ENCODE measurements at places on chromosomes 13 and 19.
A peak's percentile ranks its signal among the peaks of the same experiment; 100 is the strongest.

DNA sequence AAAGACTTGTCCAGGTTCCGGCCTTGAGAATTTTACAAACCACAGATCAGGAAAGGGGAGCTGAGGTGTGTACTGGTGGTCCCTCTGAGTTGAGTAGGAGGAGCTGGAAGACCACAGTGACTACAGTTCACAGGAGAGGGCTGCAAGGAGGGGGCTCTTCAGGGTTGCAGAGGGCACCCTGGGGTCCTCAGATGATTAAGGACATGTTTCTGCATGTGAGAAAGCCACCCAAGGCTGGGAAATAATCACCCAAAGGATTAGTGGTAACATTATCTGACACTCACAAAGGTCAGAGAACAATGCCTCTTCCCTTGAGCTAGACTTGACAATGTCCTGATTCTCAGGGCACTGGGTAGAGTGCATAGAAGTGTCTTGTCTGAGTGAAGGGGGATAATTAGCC, 540.4 kb downstream of the IRS2 start:
- DNase-seq = no peak

DNA sequence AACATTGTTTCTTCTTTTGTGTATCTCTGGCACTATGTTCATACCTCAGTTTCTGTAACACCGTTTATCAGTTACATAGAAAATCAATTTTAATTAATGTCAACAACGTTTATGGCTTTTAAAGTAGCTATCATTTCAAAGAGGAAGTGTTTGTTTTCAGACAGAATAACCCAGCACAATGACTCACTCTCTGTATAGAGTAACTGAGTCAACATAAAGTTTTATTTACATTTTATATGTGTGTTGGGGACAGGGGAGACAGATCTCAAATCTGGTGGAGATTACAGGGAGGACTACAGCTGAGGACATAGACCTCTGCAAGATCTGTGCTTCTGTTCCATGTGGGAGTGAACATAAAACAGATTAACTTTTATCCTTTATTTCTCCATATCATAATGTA, 2590.1 kb downstream of the PCDH9 start:
- DNase-seq = no peak

- DNase-seq = no peak
These were observed 17.7 kb downstream of the MIER2 start for GRCh38 chr19:326871-327270.

- no peak for DNase-seq
These were observed 50.5 kb downstream of the RFC3 start for GRCh38 chr13:33868343-33868994.

DNA sequence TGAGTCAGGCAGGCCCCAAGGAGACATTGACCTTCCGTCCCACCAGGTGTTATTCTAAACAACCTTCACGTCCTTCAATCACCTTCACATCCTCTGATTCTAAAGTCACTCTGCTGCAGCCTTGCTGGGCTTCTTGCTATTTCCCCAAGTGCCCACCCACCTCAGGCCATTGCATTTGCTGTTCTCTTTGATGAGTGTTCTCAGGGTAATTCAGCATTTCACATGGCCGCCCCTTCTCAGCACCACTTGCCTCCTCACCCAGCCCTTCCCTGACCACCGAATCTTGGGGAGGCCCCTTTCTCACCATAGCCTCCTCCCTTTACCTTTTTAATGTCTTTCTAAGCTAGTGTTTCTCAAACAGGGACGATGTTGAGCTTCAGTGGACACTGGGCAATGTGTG, 4.6 kb downstream of the ZNF805 start:
- DNase-seq = no peak

DNA sequence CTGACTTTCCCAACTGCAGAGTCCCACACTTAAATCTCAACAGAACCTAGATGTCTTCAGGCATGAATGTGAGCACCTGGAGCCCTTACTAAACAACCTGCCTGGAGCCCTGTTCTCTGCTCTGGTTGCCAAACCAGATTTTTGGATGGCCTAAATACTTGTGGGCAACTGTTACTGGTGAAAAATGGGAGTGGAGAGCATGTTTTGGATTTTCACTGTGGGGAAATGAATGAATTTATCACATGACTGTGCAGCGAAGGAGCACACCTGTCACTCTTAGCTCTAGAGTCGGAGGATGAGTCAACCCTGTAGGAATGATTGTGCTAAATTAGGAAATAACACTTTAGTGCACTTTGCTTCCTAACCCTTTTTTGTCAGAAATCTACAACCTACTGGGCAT, 30.3 kb downstream of the SHISA2 start:
- DNase-seq = no peak

DNA sequence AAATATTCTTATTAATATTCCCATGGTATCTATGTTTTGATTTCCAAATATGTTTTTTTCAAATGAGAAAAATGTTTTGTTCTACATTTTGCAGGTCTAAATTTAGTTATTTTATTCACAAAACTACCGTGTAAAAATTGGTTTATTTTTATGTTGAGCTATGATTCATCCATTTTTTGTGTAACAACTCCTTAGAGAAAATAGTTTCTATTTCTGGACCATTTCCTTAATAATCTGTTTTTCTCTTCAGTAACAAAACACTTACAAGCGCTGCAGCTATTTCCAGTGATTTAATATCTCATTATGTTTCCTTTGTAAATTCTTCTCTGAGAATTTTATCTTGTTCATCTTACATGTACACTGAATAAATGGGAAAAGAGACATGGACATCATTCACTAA, 550.7 kb upstream of the SLITRK5 start:
- DNase-seq = no peak

GRCh38 chr13:19726611-19727010, 56.1 kb downstream of the PSPC1 start:
- DNase-seq = no peak

GRCh38 chr19:18951721-18952281, 10.8 kb upstream of the HOMER3 start:
- no peak for DNase-seq

GRCh38 chr13:40026174-40026585, 370.7 kb downstream of the COG6 start:
- peak; percentile 80 for DNase-seq

GRCh38 chr19:307793-308420, 16.7 kb upstream of the PLPP2 start:
- DNase-seq = no peak

GRCh38 chr19:6021878-6022569, 44.1 kb upstream of the RANBP3 start:
- DNase-seq = peak; percentile 66

GRCh38 chr19:10730932-10731331, 13.1 kb downstream of the DNM2 start:
- DNase-seq = no peak

- no peak for DNase-seq
These were observed 73.7 kb upstream of the SLC15A1 start for GRCh38 chr13:98826146-98826545.

DNA sequence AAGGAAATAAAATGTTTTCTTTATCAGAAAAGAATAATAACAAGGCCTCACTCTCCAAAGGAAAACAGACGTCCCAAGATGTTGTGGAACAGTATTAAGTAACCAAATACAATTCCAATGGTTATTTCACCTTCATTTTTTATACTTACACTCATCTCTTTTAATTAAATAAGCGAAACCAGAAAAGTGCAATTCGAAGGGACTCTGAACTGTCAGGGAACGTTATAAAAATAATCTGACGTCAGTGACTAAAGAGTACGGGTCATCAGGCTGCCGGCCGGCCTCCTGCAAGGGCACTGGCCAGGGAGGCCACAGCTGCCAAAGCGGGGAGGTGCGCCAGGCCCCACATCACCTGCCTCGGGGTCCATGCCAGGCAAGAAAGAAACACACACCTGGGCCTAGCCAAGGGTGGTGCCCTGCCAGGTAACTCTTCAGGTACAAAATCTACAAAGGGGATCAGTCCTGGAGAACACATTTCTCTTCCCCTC, 61.2 kb downstream of the CDADC1 start:
- no peak for DNase-seq

- DNase-seq = no peak
These were observed 44.6 kb upstream of the GPR183 start for GRCh38 chr13:99351772-99352171.

DNA sequence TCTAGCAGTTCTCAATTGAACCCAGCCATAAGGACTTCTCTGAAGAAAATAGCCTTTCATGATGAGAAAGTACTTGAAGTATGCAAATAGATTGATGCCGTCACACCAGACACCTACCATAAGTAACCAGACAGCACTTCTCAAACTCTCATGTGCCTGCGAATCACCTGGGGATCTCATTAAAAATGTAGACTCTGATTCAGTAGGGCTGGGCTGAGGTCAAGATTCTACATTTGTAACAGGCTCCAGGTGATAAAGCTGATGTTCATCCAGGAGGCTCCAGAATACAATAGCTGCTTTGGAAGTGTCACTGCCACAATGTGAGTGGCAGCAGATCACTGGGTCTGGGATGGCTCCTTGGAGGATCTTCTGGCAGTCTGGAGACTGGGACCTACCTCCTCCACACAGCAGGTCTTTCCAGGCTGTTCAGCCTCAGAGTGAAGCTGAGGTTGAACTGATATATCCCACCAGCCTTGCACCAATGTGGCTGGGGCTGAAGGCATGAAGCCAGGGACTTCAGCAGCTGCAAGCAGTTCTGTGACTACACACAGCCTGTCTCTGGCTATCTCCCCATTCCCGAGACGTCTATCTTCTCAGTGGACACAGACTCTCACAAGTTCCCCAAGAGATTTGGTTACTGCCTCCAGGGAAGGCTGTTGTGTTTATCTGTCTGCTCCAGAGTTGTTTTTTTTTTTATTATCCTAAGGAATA, 9.1 kb downstream of the MBNL2 start:
- no peak for DNase-seq

GRCh38 chr13:35552172-35552844, 75.8 kb upstream of the MAB21L1 start:
- DNase-seq = no peak

DNA sequence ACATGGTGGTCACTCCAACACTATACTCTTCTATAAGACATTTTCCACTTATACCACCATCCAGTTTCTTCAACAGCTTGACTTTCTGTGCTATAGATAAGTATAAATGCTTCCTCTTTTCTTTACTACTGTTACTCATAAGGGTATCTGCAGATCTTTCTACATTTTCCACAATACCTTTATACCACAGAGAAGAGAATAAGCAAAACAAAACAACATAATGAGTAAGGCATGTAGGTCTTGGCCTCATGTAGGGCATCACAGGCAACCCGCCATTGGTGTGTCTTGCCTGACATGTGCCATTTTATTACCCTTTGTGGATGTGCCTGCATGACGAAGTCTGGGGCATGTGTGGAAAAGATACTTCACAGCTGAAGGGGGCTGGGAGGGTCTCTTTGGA, 265.3 kb upstream of the STARD13 start:
- no peak for DNase-seq

GRCh38 chr19:1079566-1080111, 12.7 kb downstream of the ARHGAP45 start:
- peak; percentile 85 for DNase-seq

DNA sequence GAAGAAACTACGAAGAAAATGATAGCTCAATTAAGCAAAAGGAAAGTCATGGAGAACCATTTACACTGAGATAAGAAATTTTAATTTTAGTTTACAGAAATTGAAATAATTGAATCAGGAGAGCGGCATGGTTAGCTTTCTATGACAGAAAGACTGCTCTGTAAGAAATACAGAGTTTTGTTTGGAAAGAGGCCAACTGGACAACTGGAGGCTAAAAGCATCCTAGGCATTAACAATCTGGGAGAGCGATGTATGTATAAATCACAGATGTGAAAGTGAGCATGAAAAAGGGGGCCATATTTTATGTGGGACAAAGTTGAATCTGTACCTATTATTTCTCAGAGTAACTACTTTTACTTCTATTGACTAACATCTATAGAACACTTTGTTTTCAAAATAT, 1608.8 kb upstream of the PCDH20 start:
- no peak for DNase-seq

DNA sequence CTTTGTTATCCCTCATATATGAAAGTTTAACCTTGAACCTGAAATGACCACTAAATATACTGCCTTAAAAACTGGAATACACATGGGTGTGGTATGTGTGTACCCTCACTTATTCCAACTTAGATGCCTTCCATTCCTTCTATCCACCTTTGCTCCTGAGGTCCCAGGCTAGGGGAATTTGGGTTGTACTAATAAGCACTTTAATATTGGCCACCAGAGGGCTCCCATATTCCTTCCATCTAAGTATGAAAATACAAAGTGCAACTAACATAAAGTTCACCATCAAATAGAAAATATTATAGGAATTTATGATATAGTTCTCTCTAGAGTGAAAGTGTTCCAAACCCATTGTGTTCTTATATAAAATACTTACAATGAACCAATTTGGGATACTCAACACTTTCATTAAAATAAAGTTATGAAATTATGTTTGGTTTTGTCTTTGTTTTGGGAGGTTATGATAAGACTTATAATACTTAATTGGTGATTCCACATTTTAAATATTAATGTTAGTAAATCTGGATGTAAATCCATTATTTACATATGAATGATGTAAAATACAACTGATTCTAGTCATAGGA, 62.3 kb downstream of the ITGBL1 start:
- no peak for DNase-seq

DNA sequence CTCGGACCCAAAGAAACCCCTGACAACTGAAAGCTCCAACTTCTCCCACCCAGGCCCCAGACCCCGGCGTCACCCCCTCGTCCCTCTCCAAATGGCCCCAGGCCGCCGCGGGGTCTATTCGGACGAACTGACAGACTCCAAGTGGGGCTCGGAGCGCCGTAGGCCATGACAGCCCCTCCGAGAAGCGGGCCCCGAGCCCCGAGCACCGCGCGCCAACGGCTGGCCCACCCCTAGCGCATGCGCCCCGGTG, 360 bp downstream of the DDX39A start:
- DNase-seq = no peak

- no peak for DNase-seq
These were observed 7.7 kb downstream of the FFAR2 start for GRCh38 chr19:35455616-35456201.

GRCh38 chr13:34381228-34381627, 560.8 kb upstream of the NBEA start:
- no peak for DNase-seq

DNA sequence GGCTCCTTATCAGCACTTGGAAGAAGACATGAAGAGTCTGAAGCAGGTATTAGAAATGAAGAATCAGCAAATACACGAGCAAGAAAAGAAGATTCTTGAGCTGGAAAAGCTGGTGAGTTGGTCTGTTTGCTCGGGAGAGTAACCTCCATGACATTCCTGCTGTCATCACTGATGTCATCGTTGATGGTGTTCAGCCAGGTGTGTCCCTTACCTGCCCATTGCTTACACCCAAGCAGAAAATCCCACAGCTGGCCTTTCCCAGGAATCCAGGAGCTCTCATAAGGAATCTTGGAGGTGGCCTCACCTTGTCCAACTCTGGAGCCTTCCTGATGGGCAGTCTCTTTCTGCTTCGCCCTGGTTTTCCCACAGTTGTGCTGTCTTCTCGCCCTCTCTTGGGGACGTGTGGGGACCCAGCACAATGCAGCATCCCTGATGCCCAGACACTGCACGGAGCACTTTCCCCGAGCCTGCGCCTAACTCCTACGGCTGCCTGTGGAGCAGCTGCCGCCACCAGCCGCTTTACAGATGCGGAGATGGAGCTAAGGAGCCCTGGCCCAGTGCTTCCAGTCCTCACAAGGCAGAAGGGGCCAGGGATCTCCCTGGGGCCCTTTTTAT, 97.0 kb downstream of the SLC7A1 start:
- no peak for DNase-seq

- DNase-seq = no peak
These were observed 14.7 kb downstream of the RAP2A start for GRCh38 chr13:97448503-97449251.

All from activated naive CD4-positive, alpha-beta T cell treated with anti-CD3 and anti-CD28 coated beads, Interleukin-2, amount 50 U/mL, for 72 hours (primary cell).